Amniotic epithelial cell (primary cell): ENCODE measurements at places on chromosomes 1 and 21.

GRCh38 chr1:150976401-150976821, 1.8 kb upstream of the CERS2 start:
- no peak for DNase-seq

GRCh38 chr1:93576346-93576745, 105.3 kb downstream of the BCAR3 start:
- no peak for DNase-seq

DNA sequence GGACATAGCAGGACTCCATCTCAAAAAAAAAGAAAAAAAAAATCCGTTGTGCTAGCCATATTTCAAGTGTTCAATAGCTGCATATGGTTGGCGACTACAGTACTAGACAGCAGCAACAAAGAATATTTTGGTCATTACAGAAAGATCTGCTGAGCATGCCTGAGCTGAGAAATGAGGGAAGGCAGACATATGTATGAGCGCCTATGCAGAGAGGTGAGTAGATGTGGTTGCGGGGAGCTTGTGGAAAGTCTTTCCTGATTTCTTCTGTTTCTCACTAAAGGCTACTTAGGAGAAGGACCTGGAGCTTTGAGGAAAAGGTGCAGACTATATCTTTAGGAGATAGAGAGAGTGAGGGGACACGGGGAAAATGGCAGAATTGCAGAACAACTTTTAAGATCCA, 21.0 kb upstream of the APP start:
- no peak for DNase-seq

- no peak for DNase-seq
Measured at GRCh38 chr1:17045150-17045549, 8.7 kb downstream of the SDHB start.

DNA sequence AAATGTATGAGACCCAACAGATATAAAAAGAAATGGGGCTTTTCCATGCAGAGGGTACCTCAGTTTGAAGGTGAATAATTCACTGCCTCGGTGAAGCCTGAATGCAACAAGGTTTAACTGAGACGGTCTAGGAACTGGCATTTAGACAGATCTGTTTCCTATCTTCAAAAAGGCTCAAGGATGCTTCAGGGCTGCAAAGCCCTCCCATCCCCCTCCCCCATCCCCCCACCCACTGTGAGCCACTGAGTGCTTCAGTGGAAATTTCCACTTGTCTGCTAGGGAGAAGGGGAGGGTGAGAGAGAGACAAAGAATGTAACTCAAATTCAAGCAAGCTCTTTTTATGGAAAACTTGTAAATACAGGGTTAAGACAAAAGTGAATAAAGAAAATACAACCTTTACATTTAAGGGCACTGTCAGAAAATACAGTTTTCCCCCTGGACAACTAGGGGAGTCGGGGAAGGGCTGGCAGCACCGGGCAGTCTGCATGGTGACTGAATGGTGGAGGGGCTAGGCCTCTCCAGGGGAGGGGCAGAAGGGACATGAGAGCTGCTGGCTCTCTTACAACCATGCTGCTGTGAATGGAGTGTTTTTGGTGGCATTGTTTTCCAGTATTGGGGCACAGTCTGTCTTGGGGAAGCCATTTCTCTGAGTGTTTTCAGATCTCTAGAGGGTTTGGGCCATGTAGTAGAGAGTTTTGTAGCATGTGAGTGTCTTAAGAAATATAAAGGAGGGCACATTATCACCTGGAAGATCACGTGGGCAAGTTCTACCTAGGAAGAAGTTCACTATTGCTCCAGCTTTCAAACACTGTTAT, 56.7 kb downstream of the MRPS6 start:
- peak; percentile 59 for DNase-seq

DNA sequence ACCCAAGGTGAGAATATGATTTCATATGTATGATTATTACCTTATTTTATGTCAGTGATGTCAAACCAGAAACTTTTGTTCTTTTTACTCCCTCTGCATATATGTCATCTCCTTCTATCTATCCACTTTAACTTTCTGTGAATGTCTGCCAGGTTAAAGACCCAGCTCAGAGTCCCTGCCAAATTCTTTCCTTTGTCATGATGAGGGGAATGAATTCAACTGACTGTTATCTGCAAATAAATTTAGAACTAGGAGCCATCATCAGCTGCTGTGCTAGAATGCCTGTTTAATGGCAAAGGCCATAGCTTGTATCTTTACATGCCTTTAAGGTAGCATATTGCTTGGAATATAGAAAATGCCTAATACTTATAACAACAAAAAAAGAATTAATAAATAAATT, 815.6 kb upstream of the NEGR1 start:
- no peak for DNase-seq

DNA sequence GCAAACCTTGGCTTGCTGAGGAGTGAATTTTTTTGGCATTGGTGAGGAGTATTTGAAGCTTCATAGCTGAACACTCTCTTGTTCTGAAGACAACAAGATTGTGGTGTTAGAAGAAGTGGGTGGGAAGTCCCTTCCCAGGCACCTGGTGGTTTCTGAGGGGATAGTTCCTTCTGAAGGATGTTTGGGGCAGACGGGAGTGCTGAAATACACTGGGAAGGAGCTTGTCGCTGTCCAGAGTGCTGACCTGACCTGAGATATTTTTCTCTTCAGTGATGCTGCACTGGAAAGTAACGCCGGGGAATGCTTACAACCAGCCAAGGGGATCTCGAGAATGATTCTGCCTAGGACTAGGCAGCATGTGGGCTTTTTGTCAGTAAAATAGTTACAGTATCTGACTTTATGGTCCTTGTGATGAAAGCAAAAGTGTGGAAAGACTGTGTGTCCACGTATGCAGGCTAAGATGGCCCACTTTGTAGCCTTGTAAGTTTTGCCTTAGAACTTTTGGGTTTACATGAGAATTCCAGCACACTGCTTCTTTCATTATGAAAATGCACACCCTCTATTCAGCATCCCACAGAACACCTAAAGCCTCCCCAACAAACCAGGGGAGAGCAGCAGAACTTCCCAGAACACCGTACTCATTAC, 33.1 kb upstream of the NFASC start:
- DNase-seq: peak; percentile 50

DNA sequence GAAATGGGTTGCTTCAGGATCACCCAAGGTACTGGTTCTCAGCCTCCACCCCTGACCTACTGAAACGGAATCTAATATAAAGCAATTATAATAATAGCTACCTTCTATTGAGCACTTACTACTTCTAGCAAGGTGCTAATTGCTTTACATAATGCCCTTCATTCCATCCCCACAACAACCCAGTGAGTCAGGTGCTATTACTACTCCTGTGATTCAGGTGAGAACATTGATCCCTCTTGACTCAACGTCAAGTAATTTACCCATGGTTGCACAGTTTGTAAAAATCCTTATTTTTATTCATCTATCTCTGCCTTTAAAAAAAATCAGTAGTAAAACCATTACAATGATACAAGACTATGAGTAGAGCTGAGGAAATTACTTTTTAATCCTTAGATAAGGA, 85.2 kb downstream of the UCHL5 start:
- no peak for DNase-seq

DNA sequence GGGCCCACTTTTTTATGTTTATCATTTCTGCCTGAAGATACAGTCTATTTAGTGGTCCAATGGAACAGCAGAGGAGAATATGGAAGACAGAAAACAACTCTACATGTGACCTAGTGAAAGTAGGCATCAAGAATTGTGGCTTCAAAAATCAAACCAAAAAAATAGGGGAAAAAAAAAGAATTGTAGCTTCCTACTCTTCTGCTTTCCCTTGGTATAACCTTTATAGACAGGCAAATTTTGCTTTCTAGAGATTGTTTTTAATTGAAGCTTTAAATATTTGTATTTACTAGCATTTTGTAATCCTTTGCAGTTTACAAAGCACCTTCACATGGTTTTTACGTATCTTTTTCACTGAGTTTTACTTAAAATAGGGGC, 14.3 kb downstream of the PDIK1L start:
- no peak for DNase-seq

DNA sequence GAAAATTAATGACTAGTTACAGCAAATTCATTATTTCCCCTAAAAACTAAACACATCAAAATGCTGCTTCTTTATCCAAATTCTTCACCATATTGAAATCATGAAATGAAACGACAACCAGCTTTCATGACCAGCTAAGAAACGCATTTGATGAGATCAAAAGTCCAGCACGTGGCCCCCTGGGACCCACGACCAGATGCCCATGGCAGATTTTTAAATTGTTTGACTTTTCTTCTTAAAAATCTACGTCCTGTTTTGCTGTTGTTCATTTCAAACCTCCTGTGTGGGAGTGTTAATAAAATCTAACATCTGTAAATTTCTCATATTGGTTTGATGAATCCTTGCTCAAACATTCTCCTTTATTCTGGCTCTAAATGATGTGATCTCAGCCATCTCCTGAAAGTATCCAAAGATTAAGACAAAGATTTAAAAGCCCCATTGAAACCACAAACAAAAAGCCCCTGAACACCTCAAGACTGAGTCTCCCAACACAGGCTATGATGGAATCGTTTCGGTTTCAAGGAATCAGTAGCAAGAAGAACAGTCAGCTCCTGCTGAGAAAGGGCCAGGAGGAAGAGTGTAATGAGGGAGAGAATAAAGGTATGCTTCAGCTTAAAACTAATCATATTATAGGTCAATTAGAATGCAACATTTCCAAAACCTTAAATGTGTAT, 523.6 kb downstream of the SMYD3 start:
- no peak for DNase-seq

GRCh38 chr21:41589131-41589530, 81.2 kb upstream of the TMPRSS2 start:
- no peak for DNase-seq

DNA sequence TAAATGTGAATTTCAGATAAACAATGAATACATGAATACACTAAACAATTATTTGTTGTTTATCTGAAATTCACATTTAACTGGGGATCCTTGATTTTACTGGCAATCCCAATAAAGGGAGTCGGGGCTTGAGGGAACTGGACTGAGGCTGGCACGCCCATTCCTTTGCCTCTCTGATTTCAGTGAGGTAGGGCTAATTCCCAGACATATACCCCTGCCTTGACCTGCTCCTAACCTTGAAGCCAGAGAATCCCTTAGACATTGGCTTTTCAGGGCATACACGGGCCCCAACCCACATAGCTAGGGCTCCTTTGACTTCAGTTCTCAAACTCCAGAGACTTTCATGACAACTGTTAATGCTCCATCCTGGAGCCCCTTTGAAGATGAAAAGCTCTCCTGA, 10.8 kb upstream of the UTP25 start:
- no peak for DNase-seq

DNA sequence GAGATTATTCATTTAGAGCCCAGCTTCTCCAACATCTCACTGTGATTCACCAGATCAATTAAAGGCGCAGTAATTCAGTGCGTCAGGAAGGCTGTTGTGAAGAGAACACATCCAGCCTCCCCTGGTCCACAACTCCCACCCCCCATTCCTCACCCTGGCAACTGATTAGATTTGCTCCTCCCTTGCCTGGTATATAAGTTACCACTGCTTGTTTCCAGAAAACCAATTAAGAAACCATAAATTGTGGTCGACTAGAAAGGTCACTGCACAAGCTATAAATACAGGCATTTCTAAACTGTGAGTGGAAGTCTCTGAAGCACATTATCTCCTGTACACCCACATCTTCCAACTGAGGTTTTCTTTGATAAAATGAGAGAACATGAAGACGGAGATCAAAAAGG, 41.9 kb downstream of the FAM163A start:
- DNase-seq: peak; percentile 93

DNA sequence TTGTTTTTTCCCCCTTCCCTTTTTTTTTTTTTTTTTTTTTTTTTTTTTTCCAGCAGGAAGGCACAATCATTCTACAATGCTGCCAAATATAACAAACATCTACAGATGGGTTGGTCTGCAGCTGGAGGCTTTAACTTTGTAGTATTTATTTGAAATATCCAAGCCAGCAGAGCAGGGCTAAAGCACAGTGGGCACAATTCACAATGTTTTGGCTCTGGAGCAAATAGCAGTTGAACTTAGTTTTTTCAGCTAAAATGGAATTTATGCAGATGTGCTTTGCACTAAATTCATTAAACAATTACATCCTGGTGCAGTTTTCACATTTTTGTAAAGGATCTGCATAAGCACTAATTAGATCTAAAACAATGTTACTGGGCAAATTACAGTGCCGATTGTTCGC, 39.8 kb upstream of the ZBTB18 start:
- no peak for DNase-seq

DNA sequence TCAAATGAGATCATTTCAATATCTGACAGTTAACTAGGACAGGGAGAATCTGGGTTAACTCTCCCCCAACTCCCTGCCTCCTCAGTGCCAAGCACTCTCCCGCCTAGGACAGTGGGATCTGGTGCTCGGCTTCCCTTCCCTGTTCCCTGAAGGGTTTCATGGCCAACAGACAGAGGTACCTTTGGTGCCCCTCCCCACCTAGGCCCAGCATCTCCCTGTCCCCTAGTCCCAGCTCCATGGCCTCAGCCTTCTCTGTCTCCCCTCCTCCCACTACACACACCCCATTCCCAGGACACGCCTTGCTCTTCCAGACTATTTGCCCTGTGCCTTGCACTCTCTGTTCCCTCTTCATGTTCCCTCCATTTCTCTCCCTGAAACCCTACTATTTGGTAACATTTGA, 77.1 kb downstream of the CD247 start:
- no peak for DNase-seq

DNA sequence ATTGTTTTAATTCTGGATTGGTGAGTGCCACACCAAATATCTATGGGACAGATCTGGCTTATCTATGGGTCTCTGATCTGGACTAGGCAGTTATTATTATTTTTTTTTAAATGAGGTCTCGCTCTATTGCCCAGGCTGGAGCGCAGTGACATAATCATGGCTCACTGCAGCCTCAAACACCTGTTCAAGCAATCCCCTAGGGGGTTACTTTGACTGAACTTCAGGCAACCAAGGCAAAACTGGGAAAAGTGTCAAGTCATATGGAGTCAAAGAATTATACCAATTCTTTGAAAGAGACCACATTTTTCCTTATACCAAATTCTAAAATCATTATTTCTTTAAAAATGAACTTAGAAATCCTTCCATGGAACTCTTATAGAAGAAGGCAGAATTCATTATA, 129.1 kb upstream of the HOOK1 start:
- DNase-seq: no peak

DNA sequence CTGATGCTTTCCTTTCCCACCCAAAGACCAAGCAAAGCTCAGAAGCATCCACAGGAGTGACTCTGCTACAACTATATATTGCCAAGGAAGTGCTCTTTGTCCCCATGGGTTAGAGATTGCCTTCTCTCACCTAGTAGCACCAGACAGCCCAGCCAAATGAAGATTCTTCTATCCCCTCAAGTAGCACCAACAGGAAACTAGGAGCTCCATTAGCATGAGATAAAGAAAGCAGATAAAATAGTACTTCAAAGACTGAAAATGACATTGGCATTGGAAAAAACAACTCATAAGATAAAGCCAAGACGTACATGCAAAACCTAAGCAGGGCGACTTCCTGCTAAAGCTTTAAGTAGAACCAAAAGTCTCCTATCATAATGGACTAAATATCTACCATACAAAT, 871.5 kb downstream of the AMY1C start:
- no peak for DNase-seq

- DNase-seq: no peak
Measured at GRCh38 chr1:116164604-116165368, 53.6 kb downstream of the MAB21L3 start.

GRCh38 chr1:91783423-91784170, 102.4 kb downstream of the TGFBR3 start:
- no peak for DNase-seq
